ENCODE measurements at places on chromosomes 13 and 19. TPM values are rescaled to one million over a fixed set of nuclear protein-coding genes. Genes with fewer than 3 reads are reported as not detected.

DNA sequence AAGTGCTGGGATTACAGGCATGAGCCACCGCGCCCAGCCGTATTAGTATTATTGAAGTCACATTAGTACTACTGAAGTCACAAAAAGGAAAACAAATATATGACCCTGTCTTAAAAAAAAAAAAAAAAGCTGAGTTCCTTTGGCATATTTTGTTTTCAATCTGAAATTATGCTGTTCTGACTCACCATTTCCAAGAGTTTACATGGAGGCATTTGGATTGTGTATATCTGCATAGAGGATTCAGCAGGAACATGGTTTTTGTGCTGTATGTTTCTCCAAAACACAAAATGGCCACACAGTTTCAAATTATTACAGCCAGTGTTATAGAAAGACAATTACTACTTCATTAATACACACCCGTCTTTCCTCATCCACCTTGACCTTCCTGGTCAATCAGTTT is 103.5 kb upstream of the TSC22D1 start:
- H3K4me1 ChIP-seq = peaks cover 5% of the 10 kb centered on the region
- H3K36me3 ChIP-seq = no peaks in the 10 kb centered on the region
- no peak overlapping the region for H3K4me3 ChIP-seq
- DNase-seq = no peak
- no peaks in the 10 kb centered on the region for H3K27me3 ChIP-seq
- no peak overlapping the region for H3K27ac ChIP-seq

DNA sequence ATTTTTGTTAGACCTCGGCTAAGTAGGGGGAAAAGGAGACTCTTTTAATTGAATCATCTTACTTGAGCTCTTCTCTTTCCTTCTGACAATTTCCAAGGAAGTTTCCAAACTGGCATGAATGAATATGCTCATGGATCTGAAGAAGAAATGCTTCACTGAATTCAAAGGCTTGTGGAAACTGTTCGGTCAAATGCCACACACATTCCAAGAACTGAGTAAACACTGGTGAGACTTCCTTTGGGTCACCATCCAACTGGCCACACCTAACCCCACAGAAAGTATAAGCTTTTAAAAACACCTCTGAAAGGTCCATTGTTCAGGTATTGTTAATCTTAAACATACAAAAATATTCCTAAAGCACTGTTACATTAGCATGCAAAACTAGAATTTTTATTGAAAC is 33.6 kb downstream of the MTMR6 start:
- no peak for DNase-seq
- no peaks in the 10 kb centered on the region for H3K27me3 ChIP-seq
- no peak overlapping the region for H3K4me3 ChIP-seq

GRCh38 chr13:29688193-29688592 is 92.7 kb upstream of the SLC7A1 start:
- no peak for DNase-seq
- H3K27me3 ChIP-seq = no peaks in the 10 kb centered on the region
- H3K4me3 ChIP-seq = no peak overlapping the region
- no peaks in the 10 kb centered on the region for H3K36me3 ChIP-seq
- H3K27ac ChIP-seq = no peak overlapping the region

DNA sequence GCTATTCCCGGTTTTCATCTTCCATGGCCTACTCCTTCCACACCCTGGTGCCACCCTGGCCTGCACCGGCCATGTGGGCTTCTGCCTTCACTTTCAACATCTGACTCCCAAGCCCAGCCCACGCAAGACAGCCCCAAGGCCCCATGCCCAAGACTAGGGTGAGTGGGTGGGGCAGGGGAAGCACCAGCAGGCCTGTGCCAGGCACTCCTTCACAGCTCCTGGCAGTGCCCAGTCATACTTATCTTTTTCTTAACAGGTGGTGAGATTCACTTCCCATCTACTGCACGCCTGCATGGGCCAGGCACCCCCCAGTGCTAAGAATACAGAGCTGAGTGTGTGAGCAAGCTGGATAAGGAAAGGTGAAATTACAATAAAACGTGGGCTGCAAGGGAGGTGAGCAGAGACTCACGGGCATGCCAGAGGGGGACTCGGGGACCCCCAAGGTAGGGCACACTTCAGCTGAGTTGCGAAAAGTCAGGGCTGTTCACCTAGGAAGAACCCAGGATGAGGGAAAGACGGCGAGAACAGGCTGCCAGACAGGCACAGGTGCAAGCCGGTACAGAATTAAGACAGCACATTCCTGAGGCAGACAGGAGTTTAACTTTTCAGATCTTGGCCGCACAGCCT is 55.7 kb downstream of the COL4A1 start:
- H3K4me3 ChIP-seq = no peak overlapping the region
- DNase-seq = no peak
- H3K36me3 ChIP-seq = peaks cover 6% of the 10 kb centered on the region
- peak overlapping the region; percentile 86 for H3K27ac ChIP-seq

- no peaks in the 10 kb centered on the region for H3K4me1 ChIP-seq
- DNase-seq = no peak
- no peaks in the 10 kb centered on the region for H3K36me3 ChIP-seq
- no peaks in the 10 kb centered on the region for H3K27me3 ChIP-seq
- no peak overlapping the region for H3K4me3 ChIP-seq
Observed at GRCh38 chr13:90683711-90684131, 663.8 kb upstream of the MIR17HG start.

DNA sequence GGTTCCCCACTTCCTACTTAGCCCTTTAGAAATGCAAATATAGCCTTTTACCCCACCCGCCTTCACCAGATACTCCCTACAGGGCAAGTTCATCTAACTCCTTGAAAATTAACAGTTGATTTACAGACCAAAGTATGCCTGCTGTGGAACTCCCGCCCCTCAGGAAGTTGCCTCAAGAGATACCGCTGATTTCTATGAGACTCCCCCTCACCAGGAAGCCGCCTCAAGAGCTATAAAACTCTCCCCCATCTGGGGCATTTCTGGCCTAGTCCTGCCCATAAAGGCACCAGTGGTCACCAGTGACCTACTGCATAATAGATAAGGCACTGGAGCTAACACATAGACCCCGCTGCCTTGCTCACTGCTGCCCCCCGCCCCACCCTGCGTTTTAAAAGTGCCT is 201.7 kb upstream of the UBL3 start:
- no peak overlapping the region for H3K4me3 ChIP-seq
- no peak overlapping the region for H3K27ac ChIP-seq
- H3K36me3 ChIP-seq = no peaks in the 10 kb centered on the region

- peaks cover 23% of the 10 kb centered on the region for H3K36me3 ChIP-seq
- no peaks in the 10 kb centered on the region for H3K27me3 ChIP-seq
- H3K27ac ChIP-seq = peak within 1 kb of the TSS; percentile 100
- H3K4me3 ChIP-seq = peak within 1 kb of the TSS; percentile 91
- peak; percentile 100 for DNase-seq
- peaks cover 40% of the 10 kb centered on the region for H3K4me1 ChIP-seq
Observed at GRCh38 chr19:49641688-49642491, at the start of gene SCAF1. SCAF1 (plus strand) TSS chr19:49642209; CDS start chr19:49645027, 2,818 bp downstream.

GRCh38 chr19:51821921-51822320 is 27.0 kb downstream of the FPR3 start:
- no peaks in the 10 kb centered on the region for H3K36me3 ChIP-seq
- H3K27me3 ChIP-seq = no peaks in the 10 kb centered on the region
- no peak for DNase-seq
- no peak overlapping the region for H3K4me3 ChIP-seq

DNA sequence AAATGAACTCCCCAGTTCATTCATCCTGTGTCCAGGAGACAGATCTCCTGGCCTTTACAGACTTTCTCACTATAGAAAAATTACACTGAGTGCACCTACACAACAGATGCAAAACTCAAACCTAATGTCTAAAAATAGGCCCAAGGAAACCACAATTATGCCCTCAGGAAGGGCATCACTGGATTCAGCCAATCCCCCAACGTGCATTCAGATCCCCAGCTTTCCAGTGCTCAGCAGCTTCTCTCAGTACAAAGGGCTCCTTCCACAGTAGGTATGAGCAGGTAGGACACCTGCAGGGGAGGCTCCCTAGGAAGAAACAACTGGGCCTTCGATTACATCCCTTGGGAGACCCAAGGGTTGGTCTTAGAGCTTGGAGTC is 2.1 kb downstream of the ZNF709 start:
- no peaks in the 10 kb centered on the region for H3K36me3 ChIP-seq
- no peaks in the 10 kb centered on the region for H3K27me3 ChIP-seq
- DNase-seq = no peak
- peaks cover 11% of the 10 kb centered on the region for H3K4me1 ChIP-seq

GRCh38 chr13:97272526-97272925 is 50.4 kb downstream of the MBNL2 start:
- H3K4me1 ChIP-seq = peaks cover 50% of the 10 kb centered on the region
- H3K27me3 ChIP-seq = no peaks in the 10 kb centered on the region
- no peak overlapping the region for H3K4me3 ChIP-seq
- H3K36me3 ChIP-seq = peaks cover 16% of the 10 kb centered on the region
- no peak for DNase-seq

GRCh38 chr19:19106056-19106551 is 32.2 kb downstream of the TMEM161A start:
- H3K27me3 ChIP-seq = no peaks in the 10 kb centered on the region
- no peaks in the 10 kb centered on the region for H3K36me3 ChIP-seq
- H3K4me1 ChIP-seq = peaks cover 3% of the 10 kb centered on the region
- H3K27ac ChIP-seq = no peak overlapping the region
- no peak overlapping the region for H3K4me3 ChIP-seq

- H3K27ac ChIP-seq = no peak overlapping the region
- no peak for DNase-seq
- no peaks in the 10 kb centered on the region for H3K4me1 ChIP-seq
- no peaks in the 10 kb centered on the region for H3K36me3 ChIP-seq
Observed at GRCh38 chr19:30498707-30499106, 126.5 kb downstream of the ZNF536 start.

GRCh38 chr19:9786342-9786741 is 17.8 kb upstream of the ZNF846 start:
- no peak for DNase-seq
- H3K4me3 ChIP-seq = peak overlapping the region; percentile 94
- H3K27ac ChIP-seq = peak overlapping the region; percentile 65
- H3K36me3 ChIP-seq = no peaks in the 10 kb centered on the region

DNA sequence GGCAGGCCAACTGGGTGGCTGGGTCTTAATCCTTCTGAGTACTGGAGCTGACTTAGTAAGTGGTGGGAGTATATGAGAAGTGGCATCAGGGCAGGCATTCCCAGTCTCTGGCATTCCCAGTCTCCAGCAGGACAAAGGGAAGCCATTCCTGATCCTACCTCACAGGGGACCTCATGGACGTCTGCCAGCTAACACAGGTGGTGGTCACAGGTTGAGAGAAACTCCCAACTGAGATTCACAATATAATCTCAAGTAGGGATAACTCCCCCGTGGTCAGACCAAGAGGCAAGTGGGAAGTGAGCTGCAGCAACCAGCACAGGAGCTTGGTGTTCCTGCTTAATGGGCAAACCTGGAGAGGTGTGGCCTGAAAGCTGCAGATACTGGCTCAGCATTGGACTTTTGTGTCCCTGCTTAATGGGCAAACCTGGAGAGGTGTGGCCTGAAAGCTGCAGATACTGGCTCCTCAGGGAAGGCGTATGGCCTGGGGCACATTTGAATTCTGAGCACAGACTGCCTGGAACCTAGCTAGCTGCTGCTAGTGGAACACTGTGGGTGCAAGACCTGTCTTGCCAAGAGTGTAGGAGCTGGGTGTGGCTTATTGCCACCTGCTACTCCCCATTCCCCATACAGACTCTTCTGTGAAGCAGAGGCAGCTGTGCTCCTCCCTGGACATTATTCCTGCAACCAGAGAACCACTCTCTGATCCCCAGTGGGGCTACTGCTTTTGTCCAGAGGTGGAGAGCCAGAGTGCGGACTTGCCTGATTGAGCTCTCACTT is 25.9 kb upstream of the OR10H2 start:
- no peaks in the 10 kb centered on the region for H3K27me3 ChIP-seq
- peak; percentile 38 for DNase-seq
- H3K27ac ChIP-seq = no peak overlapping the region

- no peaks in the 10 kb centered on the region for H3K4me1 ChIP-seq
- DNase-seq = no peak
- H3K27ac ChIP-seq = no peak overlapping the region
- H3K4me3 ChIP-seq = no peak overlapping the region
Observed at GRCh38 chr13:85592211-85592610, 207.0 kb downstream of the SLITRK6 start.

Gene ZNF442
- total RNA-seq = 3.5 TPM

Gene PINLYP
- total RNA-seq = 0.72 TPM

Gene CATSPERD
- under 0.01 TPM for total RNA-seq

Gene TLE6
- total RNA-seq = under 0.01 TPM

Gene PLEKHG2
- total RNA-seq = 21.5 TPM

Gene KLF1
- not detected for total RNA-seq

Gene PROZ
- total RNA-seq = not detected

Gene IER2
- 14.8 TPM for total RNA-seq

Gene ZNF667
- 7.7 TPM for total RNA-seq

Gene SHD
- not detected for total RNA-seq

Gene PRSS57
- total RNA-seq = not detected

Gene LIM2
- not detected for total RNA-seq

Gene CEBPG
- 35.5 TPM for total RNA-seq

Measured in osteoblast (primary cell).